ENCODE measurements at places on chromosomes 5 and 9.

DNA sequence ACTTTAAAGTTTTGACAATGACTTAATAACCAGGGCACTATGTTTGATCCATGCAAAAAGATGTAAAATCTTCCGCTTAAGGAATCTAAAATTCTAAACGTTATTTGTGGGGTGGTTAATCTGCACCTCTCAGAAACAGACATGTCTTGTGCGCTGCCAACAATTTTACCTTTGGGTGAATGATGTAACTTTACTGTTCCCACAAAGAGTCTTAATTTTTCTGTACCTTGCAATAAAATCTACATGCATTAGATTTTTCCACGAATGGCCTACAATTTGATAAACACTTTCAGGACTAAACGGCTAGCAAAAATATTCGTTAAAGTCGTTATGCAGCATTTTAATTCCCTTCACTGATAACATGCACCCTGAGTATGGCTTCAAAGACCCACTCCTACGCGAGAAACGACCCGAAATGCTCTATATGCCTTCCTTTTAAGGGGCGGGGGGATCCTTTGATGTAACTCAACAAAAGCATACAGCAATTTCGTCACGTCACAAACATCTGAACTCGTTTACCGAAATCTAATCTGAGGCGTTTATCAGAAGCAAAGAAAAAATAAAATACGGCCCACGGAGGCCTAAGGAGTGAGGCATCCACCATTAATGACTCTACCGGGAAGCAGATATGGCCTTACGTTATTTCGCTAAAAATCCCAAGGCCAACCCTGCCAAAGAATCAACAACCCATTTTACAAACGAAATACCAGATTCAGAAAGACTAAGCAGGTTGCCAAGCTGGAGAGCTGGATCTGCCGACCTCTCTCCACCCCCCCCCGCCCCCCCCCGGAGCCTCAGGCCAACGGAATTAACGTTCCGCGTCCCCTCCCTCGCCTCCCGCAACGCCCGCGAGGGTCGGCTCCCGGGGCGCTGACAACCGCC lies 621 bp downstream of the AK6 start:
- no peak for DNase-seq

GRCh38 chr9:93992830-93993229 lies 37.7 kb upstream of the BARX1 start:
- no peak for DNase-seq

GRCh38 chr5:1383344-1383743 lies 38.4 kb upstream of the CLPTM1L start:
- DNase-seq, result no peak

DNA sequence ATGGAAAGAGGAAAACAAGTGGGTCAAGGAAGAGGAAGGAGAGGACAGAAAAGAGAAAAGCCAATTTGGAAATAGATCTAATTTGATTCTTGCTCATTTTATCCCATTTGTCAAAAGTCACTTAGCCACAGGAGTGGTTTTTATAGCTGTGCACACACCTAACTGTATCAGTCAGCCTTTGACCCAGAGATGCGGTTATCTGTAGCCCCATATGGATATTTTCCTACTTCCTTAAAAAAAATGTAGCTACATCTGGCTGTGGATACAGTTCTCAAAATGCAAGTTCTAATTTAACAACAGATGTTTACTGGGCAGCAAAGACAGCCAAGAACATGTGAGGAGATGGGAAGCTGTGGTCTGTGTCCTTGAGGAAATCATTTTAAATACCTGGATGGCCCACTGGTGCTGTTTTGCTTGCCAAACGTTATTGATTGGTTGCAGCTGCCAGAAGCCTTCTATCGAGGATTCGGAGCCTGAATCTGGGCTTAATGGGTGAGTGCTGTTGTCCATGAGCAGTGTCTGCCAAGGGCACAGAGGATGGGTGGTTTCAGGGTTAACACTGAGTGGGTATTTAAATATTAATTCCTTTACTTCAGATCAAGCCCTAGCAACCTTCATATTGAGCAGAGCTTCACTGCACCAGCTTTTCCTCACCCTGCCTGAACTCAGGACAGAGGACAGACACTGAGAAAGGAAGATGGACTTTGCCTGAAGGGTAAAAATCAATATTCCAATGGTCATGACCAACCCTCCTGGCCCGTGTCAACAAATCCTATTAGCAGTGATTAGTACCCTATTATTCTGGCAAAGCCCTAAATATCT lies 92.2 kb downstream of the APBA1 start:
- DNase-seq, result no peak

DNA sequence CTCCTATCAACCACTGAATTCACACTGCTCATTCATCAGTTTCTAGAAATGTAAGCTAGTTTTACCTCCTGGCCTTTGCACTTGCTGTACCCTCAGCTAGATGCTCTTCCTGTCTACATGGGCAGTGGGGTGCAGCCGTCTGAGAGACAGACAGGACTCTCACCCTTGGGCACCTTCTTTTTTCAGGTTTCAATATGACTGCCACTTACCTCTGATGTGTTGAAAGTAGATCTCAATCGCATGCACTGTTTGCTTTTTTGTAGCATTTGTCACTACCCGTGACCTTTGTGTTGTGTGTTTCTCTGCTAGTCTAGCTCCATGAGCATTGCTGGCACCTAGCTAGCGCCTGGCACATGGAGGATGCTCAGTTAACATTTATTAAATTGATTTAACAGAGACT lies 403.1 kb upstream of the TRPC7 start:
- no peak for DNase-seq

DNA sequence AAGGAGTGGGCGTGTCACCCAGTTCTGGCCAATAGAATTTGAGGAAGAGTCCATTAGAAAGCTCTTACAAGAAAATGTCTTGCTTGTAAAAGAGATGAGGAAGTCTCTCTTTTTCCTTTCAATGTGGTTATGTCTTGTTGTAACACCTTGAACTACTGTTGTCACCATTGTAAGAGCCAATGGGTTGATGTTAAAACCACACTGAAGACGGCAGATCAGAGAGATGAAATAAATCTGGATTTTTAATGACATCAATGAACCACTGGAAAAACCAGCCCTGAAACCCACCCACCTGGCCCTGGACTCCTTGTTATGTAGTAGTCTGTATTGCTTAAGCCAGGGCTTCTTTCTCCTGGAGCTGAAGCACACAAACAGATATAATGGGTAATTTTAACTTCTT lies 83.8 kb upstream of the ERCC6L2 start:
- no peak for DNase-seq

DNA sequence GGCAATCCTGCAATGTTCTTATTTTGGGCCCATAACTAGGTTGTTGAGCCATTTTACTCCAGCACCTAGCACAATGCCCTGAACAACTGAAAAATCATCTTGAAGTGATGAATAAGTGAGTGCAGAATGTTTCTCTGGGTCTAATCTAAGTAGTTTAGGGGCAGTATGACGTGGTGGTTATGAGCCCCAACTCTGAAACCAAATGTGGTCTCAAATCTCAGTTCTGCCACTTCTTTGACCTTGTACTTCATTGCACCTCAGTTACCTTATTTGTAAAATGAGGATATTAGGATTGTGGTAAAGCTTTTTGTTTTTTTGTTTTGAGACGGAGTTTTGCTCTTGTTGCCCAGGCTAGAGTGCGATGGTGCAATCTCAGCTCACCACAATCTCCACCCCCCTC lies 80.9 kb upstream of the SNX2 start:
- DNase-seq, result no peak

- no peak for DNase-seq
These were observed 107.2 kb downstream of the PDE4D start for GRCh38 chr5:59786334-59786805.

DNA sequence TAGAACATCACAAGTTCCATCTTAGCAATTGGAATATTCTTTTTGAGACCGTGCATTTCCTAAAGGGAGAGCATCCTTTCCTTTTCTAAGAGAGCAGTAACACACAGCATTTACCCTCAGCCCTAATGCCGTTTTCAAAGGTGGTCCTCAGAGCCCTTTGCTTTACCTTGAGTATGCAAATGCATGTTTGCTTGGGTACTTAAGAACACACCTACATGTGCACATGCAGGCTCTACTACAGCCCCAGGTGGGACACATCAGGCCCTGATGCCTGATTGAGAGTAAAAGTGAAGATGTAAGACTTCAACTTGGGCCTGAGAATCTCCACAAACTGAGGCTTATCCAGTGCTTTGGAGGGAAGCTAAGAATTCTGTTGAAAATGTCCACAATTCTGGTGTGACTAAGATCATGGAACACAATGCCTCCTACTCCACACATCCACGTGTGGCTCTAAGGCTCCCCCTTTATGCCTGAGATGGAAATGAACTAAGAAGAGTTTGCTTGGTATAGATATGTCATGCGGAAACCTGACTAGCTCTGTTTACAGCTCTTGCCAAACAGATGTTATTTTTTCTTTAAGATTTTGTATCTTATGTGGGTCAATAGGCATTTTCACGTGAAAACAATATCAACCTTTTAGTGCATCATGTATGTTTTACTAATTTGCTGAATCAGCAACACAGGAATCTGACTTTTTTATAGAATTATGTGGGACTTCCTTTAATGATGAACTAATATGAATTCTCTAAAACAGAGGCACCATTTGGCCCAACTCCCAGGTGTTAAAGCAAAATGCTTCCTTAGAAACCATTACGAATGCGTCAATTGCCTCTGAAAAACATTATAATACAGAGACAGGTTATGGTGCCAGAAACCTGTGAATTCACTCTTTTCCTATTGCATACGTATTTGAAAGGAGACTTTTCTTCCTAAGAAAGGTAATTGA lies 48.9 kb upstream of the SLC2A8 start:
- DNase-seq, result no peak

DNA sequence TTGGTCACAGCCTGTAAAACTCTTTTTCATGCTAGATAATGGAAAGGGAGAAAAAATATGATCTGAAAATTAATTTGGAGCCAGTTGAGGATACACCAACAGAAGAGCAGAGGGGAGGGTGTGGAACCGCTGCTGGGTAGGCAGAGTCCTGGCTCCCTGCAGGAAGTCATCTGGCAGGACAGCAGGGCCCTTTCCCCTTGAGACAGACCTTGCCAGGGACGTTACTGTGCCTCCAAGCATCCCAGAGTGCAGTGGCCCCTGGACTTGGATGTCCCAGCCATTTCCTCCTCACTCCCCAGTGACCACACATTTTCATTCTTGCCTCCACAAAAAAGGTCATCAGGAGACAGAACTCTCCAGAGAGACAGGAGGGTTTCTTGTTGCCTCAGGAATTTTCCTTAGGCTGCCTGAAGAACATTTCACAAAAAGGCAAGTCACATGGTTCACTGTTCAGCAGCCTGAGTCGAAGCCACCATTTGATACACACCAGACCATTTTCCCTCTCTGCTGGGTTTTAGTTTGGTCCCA lies 5.9 kb downstream of the TRPM3 start:
- no peak for DNase-seq

DNA sequence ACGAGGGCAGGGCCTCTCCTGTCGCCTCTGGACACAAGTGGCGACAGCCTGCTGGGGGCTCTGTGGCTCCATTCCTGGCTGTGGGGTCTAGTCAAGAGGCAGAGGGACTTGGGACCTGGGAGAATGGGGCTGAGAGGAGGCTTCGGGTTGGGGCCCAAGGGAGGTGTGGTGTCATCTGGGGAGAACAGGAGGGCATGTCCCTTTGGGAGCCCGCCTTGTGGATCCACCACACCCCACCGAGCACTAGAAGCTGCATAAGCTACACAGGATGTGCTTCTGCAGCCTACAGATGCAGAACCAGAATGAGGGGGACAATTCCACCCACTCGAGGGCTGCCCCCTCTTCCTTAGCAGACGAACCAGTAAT lies 3.9 kb upstream of the MAN1B1 start:
- no peak for DNase-seq

DNA sequence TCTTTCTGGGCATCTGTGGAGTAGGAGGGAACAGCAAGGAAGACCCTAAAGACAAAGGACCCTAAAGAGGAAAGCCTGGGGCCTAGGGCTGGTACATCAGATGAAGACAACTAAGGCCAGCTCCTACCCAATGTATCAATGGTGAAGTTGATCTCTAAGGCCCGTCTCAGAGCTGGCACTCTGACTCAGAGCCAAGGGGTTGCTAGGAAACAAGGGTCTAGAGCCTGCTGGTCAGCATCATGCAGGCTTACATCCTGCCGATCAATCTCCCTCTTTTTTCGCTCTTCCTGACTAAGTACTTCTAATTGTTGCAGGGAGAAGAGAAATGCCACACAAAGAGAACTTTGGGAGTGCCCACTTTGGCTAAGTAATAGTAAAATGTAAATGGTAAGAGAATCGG lies 26.2 kb downstream of the TRIM32 start:
- no peak for DNase-seq

DNA sequence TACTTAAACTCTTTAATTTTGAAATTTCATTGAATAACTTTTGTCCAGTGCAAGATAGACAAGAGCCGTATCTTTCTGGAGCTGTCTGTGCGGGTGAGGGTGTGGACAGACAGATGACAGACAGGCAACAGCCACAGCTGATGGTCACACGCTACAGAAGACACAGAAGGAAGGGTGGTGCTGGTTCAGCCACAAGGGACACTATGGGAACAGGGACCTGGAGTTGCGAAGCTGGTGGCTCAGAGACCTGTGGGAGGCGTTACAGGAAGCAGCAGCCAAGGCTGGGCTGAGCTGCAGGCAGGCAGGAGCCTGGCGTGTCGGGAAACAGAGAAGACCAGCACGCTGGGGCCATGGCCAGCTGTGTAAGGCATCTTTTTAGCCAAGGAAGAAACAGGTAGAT lies 104.4 kb downstream of the WNK2 start:
- no peak for DNase-seq

DNA sequence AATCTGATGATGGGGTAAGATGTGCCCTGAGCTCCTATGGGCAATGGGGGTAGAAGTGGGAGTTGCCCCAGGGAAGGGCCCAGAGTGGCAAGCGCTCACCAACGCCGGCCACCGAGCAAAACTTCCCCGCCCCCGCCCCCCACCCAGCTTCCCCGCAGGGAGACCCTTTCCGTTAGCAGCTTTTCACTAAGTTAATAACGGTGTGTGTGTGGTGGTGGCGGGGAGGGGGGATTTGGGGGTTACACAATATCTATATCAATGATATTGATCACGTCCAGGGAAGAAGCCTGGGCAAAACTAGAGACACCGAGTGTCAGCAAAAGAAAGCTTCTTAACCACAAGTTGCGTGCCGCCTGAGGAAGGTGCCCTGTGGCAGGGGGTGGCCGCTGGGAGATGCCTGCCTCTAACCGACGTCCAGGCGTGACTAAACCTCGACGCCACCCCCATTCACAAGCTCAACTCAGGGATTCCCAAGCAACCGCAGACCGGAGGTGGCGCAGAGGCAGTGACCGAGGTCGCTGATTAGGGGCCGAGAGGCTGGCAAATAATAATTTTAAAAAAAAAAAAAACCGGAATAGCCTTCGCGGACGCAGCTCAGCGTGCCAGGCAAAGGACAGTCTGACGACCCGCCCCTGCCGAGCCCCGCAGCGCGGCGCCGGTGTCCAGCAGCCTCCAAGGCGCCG lies 222.6 kb downstream of the MEF2C start:
- no peak for DNase-seq

GRCh38 chr5:170483701-170484458 lies 19.9 kb upstream of the KCNIP1 start:
- DNase-seq, result no peak

DNA sequence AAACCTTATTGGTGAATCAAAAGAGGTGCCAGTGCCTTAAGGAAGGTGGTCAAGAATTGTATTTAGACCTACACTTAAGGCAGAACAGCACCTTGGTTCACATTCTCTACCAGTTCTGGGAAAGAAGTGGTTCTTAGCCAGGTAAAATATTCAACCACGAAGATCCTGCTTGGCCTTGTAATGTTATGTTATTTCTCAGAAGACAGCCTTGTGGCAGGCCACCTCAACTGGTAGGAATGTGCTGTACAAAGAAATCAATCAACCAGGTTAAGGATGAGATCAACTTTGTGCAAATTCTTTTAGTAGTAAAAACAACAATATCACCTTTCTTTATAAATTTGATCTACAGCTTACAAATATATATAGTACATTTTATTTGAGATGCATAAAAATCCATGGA lies 246.8 kb downstream of the ARRDC3 start:
- DNase-seq, result no peak
